NCI-H524 (cell line): ENCODE measurements at places on chromosomes 16 and 17.

DNA sequence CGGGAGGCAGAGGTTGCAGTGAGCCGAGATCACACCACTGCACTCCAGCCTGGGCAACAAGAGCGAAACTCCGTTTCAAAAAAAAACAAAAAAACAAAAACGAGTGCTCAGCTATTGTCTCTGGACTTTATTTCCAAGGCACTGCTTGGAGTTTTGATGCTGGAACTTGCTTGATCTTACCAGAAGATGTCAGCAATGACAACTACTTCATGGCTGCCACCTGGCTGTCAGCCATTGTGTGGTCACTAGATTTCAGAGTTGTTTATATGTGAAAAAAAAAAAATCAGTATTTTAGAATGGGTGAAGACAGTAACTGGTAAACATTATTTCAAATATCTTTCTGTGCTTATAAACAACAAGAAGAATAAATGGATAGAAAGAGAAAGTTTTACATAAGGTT is 26.3 kb upstream of the OR4D1 start:
- DNase-seq = peak; percentile 71

DNA sequence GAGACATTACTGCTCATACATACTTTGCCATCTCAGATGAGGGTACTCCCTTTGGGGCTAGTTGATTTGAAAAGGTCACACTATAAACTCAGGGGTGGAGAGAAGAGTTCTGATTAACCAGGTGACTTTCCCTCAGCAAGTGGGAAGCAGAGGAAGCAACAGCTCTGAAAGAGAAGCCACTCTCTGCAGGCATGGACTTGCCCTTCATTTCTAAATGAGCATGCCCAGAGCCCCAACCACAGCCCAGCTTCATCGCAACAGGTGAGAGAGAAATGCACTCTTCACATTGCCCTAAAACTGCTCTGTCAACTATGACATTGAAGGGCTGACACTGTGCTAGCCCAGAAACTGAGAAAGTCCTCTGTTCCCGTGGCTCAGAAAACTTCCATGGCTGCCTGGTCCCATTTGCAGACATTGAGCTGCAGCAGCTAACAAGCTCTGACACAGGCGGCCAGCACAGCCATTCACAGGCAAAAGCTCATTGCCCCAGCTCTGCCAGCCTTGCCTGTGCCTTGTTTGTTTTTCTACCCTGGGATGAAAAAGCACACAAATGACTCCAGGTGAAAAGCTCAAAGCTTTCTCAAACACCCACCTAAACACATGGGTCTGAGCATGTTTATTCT is 419.8 kb upstream of the DYNLRB2 start:
- DNase-seq = no peak

DNA sequence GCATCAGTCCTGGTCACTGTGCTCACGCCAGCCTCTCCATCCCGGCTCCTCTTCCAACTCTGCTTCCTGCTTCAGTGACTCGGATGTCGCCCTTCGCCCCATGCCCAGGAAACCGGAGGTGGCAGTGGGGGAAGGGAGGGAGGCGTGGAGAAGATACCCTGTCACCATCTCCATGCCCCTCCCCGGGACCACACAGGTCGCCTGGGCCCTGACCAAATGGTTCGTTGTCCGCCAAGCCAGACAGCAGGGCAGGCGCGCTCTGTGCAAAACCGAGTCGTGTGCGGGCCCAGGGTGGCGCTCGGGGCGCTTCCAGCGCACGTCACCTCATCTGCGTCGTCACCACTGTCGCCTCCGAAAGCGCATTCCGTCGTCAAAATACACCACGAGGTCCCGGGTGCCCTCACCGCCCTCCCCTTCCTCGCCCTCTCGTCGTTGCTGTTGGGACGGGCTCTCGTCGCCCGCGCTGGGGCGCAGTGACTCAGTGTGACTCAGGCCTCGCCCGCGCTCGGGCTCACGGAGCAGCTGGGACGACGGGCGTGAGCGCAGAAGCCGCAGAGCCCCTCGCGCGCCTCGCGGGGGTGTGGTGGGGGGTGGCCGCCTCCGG is 39.2 kb downstream of the ZNF778 start:
- no peak for DNase-seq

GRCh38 chr17:42325026-42325425 is 36.7 kb downstream of the STAT5A start:
- DNase-seq = no peak

DNA sequence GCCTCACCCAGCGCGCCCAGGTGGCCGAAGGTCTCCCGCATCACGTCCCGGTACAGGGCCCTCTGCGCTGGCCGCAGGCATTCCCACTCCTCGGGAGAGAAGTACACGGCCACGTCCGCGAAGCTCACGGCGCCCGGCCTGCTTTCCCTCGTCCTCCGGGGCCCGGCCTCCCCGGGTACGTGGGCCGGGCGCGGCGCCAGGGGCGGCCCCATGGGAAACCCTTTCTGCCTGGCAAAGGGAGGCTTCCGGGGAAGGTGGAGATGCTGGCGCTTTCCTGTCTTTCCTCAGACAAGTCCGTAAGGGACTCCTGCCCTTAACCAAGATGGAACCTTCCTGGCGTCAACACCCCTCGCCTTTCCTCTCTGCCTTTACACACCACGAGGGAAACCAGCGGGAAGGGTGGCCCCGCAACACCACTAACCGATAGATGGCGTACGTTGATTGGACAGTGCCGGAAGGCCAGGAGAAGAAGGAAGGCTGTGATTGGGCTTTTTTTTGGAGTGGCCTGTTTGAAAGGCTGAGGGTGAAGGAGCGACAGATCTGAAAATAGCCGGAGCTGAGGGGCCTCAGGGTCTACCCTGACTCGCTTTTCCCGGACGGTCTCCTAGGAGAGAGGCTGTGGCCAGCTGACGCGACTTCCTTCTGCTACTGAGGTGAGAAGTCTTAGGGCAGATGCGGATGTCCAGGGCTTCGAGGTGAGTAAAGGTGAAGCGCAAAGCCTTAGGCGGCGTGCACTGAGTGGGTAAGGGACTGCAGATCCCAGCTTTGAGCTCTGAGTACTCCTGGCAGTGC is at the start of gene ZNF785:
Gene ZNF785 (minus strand): TSS at position 298 of the 792 bp plus-strand sequence. CDS start 86 bp downstream, at position 212.
- peak; percentile 100 for DNase-seq
